Retinal pigment epithelial cell (primary cell): ENCODE measurements at places on chromosomes 7 and 10.

DNA sequence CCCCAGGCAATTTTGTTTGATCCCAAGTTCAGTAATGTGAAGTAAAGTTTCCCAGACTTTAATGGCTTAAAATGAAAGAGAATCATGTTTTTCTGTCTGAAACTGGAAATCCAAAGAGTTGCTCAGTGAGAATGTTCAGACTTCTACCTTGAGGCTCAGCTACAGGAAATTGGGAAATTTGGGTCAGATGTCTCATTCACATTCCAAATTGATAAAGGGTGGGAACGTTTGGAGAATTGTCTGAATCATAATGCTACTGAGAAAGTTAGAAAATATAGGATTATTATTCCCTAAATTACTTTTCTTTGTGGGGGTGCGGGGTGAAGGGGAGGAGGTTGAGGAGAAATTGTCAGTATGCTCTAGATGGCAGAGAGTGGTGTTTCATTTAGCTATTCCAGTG lies 773.9 kb downstream of the LRMDA start:
- DNase-seq: no peak

- no peak for DNase-seq
Observed at GRCh38 chr10:60910543-60910942, 33.4 kb downstream of the RHOBTB1 start.

DNA sequence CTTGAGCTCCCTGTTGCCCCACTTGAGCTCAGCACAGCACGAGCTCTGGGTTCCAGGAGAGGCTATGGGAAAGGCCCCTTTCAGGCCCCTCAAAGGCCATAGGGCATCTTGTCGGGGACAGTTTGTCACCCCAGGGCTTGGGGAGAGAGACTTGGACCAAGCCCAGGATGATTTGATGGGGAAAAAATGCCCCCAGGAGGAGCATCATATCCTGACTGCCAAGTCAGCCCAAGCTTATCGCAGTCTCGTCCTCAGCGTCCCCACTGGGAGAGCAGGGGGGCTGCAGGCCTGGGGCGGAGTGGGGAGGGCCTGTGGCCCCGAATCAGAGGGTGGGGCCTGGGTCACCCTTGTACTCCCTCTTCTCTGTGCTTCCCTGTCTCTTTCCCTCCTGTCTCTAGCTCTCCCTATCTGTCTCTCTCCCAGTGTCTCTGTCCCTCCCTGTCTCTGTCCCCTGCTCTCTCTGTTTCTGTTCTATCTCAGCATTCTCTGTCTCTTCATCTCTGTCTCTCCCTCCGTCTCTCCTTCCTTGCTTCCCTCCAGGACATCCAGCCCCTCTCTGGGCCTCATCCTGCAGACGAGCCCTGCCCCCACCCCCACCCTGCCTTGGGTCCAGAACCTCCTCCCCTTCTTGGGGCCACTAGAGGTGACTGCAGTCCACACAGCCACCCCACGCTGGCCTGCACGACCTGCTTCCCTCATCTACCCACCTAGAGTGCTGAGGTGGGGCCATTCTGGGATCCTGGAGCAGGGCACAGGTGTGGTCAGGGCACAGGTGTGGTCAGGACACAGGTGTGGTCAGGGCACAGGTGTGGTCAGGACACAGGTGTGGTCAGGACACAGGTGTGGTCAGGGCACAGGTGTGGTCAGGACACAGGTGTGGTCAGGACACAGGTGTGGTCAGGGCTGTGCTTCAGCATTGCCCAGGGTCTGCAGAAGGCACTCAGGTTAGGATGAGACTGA lies 17.3 kb upstream of the GRIFIN start:
- DNase-seq: no peak

DNA sequence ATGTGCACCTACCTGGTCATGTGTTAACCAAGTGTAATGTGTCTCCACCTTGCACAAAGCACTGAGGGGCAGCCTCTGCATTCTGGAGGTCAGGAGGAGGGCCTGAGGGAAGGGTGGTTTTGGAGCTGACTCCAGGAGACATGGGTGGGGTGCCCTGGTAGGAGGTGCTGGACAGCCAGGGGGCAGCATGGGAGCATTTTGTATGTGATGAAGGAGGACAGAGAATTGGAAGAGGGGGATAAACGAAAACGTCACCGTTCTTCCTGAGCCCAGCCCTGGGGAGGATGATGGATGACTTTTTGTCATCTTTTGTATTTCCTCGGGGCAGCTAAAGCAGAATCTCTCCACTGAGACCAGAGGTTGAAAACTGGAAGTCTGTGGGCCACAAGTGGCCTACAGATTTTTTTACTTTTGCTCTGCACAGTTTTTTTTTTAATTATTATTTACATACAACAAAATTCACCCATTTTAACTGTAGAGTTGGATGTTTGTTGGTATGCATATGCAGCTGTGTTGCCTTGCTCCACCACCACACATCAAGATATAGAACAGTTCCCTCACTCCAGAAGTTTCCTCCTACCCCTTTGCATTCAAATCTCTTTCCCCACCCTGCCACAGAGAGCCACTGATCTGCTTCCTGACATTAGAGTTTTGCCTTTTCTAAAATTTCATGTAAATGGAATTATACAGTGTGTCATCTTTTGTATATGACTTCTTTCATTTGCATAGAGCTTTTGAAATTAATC lies 242.5 kb downstream of the VTI1A start:
- DNase-seq: no peak

DNA sequence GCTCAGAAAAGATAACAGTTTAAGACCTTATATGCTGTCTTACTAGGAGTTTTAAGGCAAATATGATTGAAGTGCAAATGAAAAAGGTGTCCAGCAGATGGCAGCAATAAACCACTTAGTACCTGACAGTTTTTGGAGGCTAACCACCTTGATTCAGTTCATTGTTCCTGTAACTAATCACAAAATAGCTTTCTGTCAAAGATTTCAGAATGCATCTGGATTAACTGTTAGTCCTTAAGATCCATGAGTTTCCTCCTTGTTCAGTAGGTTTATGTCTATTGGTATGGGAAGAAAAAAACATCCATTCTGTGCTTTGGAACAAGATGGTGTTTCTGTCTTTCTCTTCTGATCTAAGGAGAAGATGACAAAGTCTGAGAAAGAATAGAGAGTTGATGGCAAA lies 46.6 kb downstream of the CCSER2 start:
- DNase-seq: no peak

GRCh38 chr7:128911423-128912031 lies 1.0 kb upstream of the KCP start:
- no peak for DNase-seq

GRCh38 chr10:77173615-77174461 lies 463.8 kb downstream of the KCNMA1 start:
- DNase-seq: no peak

DNA sequence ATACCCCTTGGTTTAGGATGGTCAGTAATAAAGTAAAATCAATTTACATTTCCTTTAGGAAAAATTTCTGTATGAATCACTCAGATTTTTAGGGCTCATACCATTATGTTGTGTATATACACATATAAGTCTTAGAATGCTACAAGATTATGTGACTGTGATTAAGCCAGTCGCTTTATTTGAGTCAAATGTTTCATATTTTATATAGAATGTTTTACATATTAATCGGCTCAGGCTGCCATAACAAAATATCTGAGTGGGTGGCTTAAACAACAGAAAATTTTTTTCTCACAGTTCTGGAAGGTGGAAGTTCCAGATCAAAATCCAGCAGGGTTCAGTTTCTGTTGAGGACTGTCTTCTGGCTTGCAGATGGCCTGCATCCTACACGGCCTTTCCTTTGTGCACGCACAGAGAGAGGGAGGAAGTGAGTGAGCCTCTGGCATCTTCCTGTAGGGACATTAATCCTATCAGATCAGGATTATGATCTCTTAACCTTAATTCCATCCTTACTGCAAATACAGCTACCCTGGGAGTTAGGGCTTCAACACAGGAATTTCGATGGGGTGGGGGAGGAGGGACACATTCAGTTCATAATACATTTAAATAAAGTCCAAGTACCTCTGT lies 198.0 kb downstream of the PHF14 start:
- no peak for DNase-seq

- no peak for DNase-seq
Observed at GRCh38 chr7:39985398-39985918, 35.4 kb downstream of the CDK13 start.

- no peak for DNase-seq
Observed at GRCh38 chr10:12388671-12389070, 39.3 kb downstream of the CAMK1D start.

- DNase-seq: peak; percentile 77
Observed at GRCh38 chr10:14010101-14010558, 320.6 kb downstream of the FRMD4A start.

DNA sequence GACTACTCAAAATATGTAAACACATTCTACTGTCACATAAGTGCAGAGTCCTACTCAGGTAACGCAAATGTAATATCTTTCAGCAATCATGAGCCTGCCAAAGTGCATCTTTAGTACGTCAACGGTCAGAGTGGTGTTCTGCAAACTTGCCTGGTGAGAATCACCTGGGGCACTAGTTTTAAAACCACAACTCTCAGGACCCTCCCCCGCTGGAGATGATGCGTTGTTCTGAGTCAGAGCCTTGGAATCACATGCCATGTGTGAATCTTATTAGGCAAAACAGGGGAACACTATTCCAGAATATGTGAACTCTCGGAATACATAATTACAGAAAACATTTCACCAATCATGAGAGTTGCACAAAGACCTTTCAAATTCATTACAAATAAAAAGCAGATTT lies 115.7 kb downstream of the TPK1 start:
- peak; percentile 20 for DNase-seq

DNA sequence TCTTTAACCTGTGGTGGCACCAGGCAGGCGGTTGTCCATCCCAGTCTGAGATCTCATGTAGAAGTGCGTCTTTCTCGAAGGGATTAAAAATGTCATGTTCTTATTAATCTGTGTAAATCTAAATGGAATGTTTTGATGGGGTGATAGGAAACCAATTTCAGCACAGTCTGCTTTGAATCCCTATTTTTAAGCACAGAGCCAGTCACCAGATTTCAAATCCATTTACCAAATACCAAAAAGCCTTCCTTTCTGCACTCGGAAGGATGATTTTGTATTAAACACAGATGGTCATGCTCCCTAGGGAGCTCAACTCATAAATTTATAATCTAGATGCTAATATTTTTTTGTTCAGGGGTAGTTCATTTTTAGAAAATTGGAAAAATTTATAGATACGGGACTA lies 160.6 kb upstream of the AOAH start:
- DNase-seq: no peak

- DNase-seq: no peak
Observed at GRCh38 chr10:58627392-58627791, 114.7 kb downstream of the BICC1 start.

DNA sequence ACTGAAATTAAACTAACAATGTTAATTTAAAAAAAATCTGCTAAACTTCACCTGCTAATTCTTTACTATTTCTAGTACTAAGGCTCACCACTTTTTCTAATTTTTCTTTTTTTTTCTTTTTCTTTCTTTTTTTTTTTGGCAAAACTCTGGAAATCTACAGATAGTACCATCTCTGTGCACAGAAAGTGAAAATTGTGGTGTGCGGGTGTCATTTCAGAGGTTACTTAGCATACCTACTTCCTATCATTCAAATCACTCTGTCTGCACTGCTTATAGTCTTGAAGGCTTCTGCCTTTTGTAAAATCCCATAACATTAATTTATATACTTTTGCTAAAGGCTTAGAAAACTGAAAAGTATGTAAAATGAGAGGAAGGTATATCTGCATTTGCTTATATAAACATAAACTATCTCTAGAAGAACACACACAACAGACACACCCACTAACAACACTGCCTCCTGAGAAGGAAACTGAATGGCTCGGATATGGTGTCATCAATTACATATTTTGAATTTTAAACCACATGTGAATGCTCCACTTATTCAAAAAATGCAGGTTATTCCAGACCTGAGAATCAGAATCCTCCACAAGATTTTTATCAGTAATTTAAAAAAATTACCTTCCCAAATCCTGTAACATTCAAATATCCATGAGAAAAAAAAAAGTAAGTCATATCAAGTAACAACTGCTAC lies 229.5 kb downstream of the PARD3 start:
- no peak for DNase-seq

- peak; percentile 31 for DNase-seq
Observed at GRCh38 chr10:48309711-48310226, 3.3 kb downstream of the MAPK8 start.

DNA sequence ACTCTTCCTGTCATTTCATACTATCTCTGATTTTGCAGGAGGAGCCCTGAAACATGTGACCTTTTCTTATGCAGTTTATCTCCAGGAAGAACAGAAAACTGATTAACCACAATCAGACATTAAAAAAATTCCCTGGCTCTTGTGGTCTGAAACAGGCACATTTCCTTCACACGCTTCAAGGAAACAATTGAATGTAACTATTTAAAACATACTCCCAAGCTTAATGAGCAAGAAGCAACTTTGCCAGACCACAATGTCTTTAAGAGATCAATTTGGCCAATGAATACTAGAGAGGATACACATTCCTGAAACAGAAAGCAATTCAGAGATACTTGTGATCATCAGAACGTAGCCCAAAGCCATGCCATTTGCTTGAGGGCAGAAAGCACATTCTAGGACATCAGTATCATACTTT lies 65.8 kb downstream of the PIP4K2A start:
- DNase-seq: no peak

- DNase-seq: no peak
Observed at GRCh38 chr10:114517368-114518250, 113.3 kb upstream of the AFAP1L2 start.

GRCh38 chr10:56624082-56624481 lies 263.0 kb upstream of the ZWINT start:
- no peak for DNase-seq

GRCh38 chr7:18941207-18941606 lies 176.2 kb downstream of the TWIST1 start:
- no peak for DNase-seq

DNA sequence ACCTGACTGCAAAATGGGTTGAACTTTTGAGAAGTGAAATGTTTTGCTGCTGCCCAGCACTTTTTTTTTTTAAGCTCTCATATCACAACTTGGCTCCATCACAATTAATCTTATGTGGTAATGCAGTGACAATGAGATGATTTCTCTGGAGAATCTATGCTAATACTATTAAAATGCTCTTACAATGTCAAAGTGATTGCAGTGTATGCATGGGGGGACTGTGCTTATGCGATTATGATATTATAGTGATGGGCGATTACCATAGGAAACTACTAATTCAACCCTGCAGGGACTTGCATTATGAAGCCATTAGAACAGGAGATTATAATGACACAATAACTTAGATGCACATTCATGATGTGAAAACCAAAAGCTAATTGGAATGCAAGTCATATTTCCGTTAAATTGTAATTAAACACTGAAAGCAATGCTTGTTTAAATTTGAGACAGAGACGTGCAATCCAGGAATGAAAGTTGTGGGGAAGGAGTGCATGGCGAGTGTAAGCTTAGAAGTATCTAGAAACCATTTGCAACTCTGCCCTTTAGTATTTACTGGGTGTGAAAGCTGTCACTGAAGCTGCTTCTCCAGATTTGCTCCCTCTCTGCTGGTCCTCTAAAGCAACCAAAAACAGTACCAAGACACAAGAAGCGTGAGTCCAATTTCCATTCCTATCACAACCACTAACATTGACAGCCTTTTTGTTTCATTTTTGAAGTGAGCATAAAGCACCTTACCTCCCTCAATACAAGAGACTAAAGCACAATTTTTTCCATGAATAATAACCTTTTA lies 21.6 kb downstream of the PTER start:
- no peak for DNase-seq
